CD14-positive monocyte (primary cell): ENCODE measurements at places on chromosomes 7 and 10.
A peak's percentile ranks its signal among the peaks of the same experiment; 100 is the strongest.

DNA sequence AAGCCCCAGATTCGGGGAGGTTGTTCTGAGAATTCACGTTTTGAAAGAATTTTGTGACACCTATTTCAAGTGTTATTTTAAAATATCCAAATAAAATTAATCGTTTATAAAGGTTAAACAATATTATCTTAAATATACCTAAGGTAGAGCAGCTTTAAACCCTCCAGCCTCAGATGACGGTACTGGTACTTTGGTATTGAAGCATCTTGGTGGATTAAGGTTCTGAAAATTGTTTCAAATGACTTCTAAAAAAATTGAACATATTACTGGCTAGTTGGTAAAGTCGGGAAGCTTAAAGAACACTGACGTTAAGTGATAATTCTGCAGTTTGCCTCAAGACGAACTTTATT is 392 bp upstream of the HUS1 start:
- DNase-seq = no peak

DNA sequence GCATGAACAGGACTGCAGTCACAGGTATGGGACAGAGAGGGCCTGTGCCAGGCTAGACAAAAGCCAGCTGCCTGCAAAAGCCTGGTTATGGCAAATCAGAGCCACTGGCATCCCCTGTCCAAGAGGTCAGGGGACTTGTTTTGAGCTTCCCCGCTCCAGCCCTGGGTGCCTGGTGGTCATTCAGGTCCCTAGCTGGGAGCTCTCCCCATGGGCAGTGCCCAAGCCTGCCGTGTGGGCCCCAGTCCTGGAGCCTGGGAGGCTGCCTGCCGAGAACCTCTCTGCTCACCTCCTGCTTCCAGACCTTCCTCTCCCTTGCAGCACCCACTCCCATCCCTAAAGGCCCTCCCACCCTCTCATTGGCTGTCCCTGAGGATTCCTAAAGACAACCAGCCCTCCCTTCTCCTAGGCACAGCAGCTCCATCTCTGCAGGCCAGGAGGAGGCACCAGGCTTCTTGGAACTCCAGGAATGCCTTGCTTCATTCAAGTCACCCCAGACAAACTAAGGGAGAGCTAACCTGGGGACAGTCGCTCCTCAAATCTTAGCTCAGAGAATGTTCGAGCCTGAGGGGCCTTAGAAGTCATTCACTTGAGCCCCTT is 150.6 kb downstream of the C10orf105 start:
- no peak for DNase-seq

DNA sequence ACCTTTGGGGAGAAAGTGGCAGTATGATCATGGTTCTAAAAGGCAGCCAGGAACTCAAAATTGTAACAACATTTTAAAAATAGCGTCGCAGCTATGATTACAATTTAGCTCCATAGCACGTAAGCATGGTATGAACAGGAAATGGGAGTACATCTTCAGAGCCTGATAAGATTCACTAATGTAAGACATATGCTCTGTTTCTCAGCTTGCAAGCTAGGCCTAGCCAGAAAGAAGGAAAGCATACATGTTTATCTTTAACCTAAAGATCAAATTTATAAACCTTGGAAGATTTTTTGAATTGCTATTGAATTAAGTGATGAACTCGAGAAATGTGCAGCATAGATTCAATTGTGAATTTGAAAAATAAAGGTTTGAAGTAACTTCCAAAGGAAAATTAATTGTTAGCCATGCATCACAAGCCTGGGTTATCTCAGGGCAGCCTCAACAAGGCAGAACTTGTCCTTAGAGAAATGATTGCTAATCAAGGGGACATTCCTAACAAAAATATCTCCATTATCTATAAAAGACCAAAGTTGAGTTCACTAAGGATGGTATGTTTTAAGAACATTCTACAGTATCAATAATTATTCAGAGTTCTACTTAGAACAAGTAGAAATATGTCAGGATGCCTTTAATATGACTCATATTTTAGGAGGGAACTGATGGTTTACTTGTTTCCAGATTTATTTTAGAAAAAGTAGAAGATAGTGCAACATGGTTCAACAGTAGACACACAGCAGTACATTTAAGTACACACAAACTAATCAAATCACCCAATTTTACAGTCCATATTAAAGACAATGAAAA is 38.8 kb upstream of the SEPTIN7 start:
- DNase-seq = no peak

GRCh38 chr10:28558923-28559508 is 26.1 kb downstream of the WAC start:
- DNase-seq = peak; percentile 56

- no peak for DNase-seq
Measured at GRCh38 chr10:93815304-93816096, 57.8 kb downstream of the LGI1 start.

GRCh38 chr7:85160223-85160622 is 26.6 kb downstream of the SEMA3D start:
- DNase-seq = no peak

DNA sequence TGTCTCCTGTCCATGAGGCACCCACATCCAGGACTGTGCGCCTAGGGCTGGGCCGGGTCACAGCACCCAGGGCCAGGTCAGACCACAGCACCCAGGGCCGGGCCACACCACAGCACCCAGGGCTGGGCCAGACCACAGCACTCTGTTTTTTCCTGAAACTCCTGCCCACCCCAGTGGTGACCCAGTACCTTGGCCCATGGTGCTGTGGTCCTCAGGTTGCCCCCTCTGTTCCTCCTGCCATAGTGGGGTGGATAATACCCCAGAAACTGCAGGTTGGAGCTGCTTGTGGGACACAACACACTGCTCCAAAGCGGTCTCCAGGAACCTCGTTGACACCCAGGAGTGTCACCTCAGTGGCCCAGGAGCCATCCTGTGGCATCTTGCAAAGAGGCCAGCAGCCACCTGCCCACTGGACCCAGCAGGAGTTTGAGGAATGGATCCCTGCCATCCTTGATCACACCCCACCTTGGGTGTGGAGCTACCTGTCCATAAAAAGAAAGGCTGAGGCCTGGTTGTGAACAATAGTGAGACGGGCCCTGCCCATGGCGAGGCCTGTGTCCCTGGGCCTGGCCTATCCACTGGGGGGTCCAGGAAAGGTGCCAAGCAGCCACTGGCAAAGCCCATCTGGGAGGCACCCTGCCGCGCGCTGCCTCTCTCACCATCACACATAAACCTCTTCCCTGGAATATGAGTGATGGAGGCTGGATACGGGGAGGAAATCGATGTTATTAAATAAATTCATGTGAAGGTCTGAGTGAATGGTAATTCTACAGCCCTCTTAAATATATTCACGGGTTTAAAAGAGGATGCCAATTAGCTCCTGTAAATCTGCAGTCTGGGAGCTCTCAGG is 89.0 kb downstream of the NKX6-2 start:
- DNase-seq = no peak

DNA sequence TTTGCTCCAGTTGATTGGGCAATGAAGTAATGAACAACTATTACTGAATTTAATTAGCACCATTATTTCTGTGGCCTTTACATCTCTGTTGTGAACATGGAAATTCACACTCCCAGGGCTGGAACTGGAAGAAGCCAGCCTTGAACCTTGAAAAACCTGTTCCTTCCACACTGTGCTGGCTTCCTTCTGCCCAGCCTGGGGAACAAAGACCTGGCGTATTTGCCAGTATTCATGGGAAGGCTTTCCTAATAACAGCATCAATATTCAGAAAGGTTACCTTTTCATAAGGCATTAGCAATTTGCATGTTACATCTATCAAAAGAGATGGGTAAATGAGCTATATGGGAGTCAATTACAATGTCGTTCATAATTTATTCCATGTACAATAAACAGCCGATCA is 1.3 kb downstream of the C10orf90 start:
- no peak for DNase-seq

GRCh38 chr10:84825330-84825729 is 496.9 kb downstream of the CCSER2 start:
- DNase-seq = no peak

- DNase-seq = no peak
Measured at GRCh38 chr10:2488446-2489005, 578.8 kb upstream of the PFKP start.

DNA sequence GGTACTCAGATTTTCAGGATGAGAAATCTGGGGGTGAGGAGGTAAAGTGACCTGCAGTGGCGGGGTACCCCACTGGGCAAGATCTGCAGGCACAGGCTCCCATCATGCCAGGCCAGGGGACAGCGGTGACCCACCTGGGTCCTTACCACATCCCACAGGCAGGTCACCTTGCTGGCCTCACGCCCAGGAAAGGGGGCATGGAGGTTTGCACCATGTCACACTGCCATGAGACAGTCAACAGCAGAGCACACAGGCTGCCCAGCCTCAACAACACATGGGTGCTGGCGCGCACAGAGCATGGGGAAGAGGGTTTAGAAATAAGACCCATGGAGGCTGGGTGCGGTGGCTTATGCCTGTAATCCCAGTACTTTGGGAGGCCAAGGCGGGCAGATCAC is 914 bp downstream of the PKD1L1 start:
- no peak for DNase-seq

DNA sequence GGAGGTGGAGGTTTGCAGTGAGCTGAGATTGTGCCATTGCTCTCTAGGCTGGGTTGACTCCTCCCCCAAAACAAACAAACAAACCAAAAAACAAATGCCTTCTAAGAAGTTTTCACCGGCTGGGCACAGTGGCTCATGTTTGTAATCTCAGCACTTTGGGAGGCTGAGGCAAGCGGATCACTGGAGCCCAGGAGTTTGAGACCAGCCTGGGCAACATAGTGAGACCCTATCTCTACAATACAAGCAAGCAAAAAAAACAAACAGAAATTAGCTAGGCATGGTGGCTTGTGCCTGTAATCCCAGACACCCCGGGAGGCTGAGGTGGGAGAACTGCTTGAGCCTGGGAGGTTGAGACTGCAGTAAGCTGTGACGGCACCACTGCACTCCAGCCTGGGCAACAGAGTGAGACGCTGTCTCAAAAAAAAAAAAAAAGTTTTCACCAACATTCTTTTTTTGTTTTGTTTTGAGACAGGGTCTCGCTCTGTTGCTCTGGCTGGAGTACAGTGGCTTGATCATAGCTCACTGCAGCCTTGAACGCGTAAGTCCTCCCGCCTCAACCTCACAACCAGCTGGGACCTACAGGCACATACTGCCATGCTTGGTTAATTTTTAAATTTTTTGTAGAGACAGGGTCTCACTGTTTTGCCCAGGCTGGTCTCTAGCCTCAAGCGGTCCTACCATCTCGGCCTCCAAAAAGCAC is 1.3 kb upstream of the ZAN start:
- no peak for DNase-seq

GRCh38 chr10:92773776-92774175 is 74.5 kb upstream of the EXOC6 start:
- no peak for DNase-seq

DNA sequence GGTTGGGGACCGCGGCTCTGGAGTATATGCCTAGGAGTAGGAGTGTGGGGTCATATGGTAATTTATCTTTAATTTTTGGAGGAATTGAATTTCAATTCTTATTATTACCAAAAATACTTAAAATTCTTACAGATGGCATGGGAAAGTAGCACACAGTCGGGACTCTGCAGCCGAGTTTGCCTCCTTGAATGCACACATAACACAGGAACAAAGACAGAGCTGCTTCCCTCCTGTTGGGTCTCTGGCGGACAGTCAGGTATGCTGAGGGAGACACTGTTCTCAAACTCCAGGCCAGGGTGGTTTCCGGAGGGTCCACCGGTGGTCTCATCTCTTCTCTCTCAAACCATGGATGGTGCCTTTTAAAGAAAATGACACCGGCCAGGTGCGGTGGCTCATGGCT is 32.7 kb downstream of the GRIFIN start:
- no peak for DNase-seq

DNA sequence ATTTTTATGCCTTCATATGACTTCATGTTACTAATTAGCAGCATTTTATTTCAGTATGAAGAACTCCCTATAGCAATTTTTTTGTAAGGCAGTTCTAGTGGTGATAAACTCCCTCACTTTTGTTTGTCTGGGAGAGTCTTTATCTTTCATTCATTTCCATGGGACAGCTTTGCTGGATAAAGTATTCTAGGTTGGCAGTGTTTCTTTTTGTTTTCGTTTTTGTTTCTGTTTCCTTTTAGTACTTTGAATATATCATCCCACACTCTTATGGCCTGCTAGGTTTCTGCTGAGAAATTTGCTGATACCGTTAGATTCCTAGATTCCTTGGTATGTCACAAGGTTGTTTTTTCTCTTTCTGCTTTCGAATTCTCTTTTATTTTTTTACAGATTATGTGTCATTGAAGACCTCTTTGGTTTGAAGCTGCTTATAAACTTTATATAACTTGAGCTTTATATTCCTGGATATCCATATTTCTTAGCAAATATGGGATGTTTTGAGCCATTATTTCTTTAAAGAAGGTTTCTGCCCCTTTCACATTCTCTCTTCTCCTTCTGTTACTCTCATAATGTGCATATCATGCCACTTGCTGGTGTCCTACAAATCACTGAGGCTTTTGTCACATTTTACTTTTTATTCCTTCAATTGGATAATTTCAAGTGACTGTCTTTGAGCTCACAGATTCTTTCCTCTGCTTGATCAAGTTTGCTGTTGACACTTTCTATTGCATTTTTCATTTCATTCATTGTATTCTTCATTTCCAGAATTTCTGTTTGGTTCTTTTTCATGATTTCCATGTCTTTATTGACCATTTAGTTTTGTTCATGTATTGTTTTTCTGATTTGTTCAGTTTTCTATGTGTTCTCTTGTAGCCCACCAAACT is 28.9 kb upstream of the AHR start:
- DNase-seq = no peak

GRCh38 chr7:131513245-131514061 is 43.0 kb downstream of the PODXL start:
- peak; percentile 65 for DNase-seq

GRCh38 chr7:45242698-45243097 is 85.1 kb downstream of the RAMP3 start:
- DNase-seq = no peak

- DNase-seq = no peak
Measured at GRCh38 chr10:73439605-73440312, 6.4 kb upstream of the MSS51 start.

GRCh38 chr10:77594471-77594783 is 43.2 kb downstream of the KCNMA1 start:
- no peak for DNase-seq

DNA sequence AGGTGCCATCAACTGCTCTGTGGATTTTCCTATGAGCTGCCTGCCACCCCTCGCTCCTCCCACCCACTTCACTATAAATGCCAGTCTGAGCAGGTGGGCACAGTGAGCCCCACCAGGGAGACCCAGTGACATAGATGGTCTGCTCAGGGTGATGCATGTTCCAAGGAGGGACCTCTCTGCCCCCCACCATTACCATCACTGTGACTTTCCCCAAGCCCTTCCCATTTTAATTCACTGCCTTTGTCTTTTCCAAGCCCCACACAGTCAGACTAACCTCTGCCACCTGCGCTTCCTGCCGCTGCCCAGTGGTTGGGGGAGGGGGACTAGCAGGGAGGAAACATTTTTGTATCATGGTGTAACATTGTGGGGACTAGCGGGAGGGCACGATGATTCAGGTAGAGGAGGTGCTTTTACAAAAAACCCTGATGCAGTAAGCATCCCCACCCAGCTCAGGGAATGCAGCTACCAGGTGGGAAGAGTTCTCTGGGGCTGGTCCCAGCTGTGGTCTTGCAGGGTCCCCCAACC is 24.6 kb downstream of the PRSS2 start:
- no peak for DNase-seq
